ENCODE measurements at places on chromosomes 4 and X. TPM values are rescaled to one million over a fixed set of nuclear protein-coding genes. Genes with fewer than 3 reads are reported as not detected.
A peak's percentile ranks its signal among the peaks of the same experiment; 100 is the strongest.

- DNase-seq, result no peak
Measured at GRCh38 chr4:42594888-42595287, 62.0 kb downstream of the ATP8A1 start.

DNA sequence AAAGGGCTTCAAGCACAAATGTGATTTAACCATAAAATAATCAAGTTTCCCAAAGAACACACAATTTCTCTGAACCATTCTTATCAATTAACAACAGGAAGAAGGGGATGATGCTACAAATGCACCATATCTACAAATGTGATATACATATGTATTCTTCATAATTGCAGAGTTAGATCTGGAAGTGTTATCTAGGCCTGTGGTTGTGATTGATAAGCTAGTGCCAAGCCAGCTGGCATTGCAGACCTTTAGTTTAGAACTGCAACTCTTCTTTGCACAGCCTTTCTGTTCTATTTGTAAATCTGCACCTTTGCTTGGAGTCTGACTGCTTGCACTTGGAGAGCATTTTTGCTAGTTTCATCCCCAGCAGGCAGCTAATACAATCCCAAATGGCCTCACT, 145.5 kb upstream of the NPY2R start:
- DNase-seq, result no peak

DNA sequence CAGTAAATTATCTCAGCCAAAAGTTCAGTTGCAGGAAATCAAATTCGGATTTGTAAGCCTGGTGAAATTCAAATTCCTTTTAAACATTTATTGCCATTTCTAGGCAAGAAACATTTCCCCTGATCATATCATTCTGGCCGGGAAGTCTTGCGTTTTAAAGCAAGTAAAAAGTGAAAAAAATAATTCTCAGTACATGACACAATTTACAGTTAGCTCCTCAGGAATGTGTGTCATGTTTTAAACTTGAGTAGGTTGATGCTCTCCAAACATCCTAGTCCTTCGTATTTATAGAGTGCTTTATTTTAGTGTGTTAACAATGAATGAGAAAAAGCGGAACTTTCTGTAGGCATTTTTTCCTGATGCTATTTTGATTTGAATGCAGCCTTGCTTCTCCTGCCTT, 158.3 kb upstream of the SCML1 start:
- DNase-seq, result no peak

- DNase-seq, result no peak
Measured at GRCh38 chr4:99390055-99390454, 37.5 kb upstream of the ADH1C start.

GRCh38 chr4:185722029-185722316, 90.0 kb downstream of the SORBS2 start:
- no peak for DNase-seq

DNA sequence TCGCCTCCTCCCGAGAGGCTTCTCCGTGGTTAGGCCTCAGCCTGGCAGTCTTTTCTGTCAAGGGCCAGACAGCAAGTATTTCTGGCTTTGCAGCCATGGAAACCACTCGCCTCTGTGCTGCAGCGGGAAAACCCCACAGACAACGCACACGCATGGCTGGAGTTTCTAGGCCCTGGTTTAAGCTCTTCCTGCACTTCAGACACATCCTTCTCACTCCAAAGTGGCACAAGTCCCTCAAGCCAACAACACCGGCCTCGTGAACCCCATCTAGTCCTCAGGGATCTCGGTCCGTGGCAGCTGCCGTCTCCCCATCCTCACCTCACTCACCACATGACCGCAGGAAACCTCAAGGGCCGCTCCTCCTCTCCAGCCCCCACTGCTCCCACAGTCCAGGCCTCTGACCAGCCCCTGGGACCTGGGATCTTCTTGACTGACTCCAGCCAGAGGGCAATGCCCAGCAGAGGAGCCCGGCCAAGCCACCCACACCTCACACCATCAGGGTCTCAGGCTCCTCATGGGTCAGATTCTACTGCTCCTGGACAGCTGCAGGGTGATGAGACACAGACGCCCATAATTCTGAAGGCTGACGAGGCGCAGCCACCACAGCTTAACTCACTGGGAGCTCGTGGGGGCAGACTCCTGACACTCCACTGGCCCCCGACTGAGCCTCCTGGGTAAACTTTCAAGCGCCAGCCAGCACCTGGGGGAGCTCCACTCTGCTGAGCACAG, 21.7 kb downstream of the LETM1 start:
- DNase-seq, result no peak

GRCh38 chrX:70016513-70016912, 33.2 kb downstream of the AWAT2 start:
- DNase-seq, result no peak

GRCh38 chr4:113878668-113879067, 100.8 kb downstream of the ARSJ start:
- DNase-seq, result peak; percentile 19

GRCh38 chr4:168711197-168712140, 214.6 kb downstream of the PALLD start:
- DNase-seq, result no peak

GRCh38 chr4:147954850-147955249, 223.0 kb downstream of the ARHGAP10 start:
- DNase-seq, result no peak

GRCh38 chr4:4480685-4481398, 61.0 kb downstream of the STX18 start:
- DNase-seq, result peak; percentile 34

- DNase-seq, result no peak
Measured at GRCh38 chr4:25310803-25311166, 1.8 kb upstream of the ZCCHC4 start.

DNA sequence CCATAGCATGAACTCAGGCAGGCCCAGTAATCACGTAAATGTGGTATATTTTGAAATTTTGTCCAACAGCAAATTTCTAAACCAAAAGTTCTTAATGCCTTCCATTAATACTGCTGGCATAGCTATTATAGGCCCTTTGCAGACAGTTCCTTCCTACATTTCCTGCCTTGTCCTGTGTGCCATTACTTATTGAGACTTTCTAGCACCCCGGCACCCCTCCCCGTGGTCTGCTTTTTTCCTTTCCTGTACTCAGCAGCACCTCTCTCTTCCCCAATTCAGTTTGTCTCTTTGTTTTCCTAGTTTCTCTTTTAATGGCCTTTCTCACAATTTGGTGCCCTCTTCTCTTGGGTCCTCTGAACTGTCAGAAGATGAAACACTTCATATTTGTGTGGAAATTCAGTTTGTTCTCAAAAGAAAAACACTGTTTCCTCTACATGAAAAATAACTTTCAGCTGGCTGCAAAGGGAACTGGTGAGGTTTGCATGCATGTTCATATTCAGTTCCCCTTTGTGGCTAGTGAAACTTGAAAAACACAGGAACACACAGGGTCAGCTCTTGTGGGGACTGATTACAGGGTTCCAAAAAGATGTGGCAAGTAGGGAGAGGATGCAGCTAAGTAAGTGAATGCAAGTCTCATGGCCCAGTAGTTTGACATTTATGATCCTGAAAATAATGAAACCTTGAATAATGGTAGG, 17.1 kb downstream of the GPR34 start:
- no peak for DNase-seq

DNA sequence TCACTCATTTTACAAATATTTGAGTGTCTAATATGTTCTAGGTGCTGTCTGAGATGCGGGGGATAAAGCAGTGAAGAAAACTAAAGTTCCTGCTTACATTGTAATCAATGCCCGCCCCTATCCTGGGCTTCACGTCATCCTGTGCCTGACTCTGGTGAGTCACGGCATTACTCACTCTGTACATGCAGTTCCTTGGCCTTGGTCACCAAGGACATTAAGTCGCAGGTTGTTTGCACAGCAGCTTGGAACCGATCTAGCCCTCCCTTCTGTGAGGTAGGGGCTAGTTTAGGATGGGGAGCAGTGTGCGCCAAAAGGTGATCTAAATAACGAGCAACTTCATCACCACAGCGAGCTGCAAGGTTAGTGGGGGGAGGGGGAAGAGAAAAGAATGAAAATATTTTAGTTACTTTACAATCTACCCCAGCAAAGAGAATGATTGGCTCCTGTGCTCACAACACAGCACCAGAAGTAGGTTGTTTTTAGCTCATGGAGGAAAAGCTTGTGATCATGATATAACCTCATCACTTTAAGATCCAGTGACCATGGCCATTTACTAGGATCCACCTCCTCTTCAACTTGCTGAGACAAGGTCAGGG, 48.0 kb upstream of the HDAC8 start:
- DNase-seq, result no peak

DNA sequence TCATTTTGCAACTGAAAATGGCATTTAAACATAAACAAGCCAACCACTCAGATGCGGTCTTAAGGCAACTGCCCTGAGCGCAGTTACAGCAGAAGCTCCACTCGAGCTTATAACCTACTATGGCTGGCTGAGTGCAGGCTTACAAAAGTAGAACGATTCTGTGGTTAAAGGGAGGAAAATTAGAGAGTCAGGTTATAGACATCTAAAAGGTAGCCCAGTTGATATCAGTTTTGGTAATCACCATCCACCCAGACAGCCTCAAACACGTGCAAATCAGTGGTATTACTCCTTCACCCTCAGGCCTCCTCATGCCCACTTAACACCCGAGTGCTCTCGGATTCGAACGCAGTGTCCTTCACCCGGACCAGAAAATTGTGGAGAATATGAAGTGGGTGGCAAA, 3.1 kb downstream of the LEF1 start:
- no peak for DNase-seq

- no peak for DNase-seq
Measured at GRCh38 chrX:85851418-85851817, 195.9 kb downstream of the CHM start.

DNA sequence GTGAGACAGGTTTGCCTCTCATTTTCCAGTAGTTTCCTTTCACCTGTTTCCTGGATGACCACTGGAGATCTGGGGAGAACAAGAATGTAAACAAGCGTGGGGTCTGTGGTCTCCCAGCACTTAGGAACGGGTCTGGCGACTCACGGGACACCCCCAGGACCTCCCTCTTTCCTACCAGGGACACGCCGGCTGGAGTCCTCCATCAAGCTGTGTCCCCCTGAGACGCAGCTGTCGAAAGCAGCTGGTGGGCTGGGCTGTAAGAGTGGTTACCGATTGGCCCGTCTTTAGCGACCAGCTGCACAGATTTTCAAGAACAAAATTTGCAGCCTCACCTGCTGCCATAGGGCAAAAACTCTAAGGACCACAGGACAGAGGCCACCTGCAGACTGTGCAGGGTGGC, 11.9 kb downstream of the LRPAP1 start:
- no peak for DNase-seq

The TEX13D gene
- 1.9 TPM for total RNA-seq

The MAPK10 gene
- total RNA-seq, result 56.9 TPM

The RPGR gene
- total RNA-seq, result 9.2 TPM

The EGFL6 gene
- total RNA-seq, result not detected

Data from neural crest cell (in vitro differentiated cells).